ENCODE measurements at places on chromosomes 16 and 17.

DNA sequence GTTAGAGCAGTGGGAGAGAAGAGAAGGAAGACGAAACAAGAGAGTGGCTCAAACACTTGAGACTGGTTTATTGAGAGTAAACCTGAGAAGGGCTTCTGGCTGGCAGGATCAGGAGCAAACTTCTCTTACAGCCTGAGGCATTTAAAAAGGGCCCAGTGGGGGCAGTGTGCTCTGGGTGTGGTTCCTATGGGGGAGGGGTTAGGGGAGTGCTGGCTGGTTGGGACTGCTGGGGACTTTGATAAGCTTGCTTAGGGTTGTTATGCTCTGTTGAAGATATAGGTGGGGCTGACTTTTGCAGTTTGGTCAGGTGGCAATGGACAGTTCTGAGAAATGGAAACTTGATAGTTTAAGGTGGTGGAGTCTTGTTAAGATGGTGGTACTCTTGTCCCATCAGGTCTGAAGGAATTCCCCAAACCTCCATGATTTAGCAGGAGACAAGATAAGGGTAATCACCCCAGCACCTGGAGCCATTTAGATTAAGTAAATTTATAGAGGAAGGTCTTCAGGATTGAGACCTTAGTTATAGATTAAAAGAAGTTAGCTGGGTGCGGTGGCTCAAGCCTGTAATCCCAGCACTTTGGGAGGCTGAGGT lies 79.3 kb downstream of the EMP2 start:
- DNase-seq, result no peak

DNA sequence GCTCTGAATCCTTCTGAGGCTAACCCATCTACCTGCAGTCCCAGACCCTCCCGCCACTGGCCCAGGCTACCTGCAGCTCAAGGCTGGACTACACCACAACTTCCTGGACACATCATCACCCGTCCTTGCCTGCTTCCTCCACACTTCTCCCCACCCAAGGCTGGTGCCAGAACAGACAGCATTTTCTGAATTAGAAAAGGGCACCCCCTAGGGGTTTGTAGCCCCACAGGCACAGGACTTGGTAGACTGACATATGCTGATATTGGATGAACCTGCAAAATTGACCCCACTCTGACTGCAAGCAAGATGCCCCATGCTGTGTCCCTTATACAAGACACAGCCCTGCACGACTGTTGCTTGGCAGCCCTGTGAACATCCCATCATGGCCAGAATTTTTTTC lies 271.5 kb upstream of the C16orf82 start:
- peak; percentile 17 for DNase-seq

- DNase-seq, result no peak
These were observed 73.7 kb downstream of the C16orf95 start for GRCh38 chr16:87243478-87243877.

DNA sequence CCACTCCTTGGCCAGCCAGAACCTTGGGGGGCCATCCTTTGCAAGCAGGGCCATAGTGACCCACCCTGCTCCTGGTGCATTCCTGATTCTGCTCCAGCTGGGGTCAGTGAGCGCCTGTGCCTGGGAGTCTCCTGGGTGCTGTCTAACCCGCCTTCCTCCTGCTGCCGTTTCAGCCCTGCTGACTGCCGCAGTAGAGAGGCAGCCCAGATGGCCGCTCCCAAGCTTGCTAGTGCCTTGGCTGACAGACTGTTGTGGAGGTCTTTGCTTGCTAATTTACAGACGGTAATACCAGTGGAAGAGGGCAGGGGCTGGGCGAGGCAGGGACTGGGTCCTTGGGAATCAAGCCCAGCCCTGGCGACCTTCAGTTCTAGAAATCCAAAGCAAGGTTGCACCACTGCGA lies 99.6 kb downstream of the SOCS1 start:
- DNase-seq, result no peak

DNA sequence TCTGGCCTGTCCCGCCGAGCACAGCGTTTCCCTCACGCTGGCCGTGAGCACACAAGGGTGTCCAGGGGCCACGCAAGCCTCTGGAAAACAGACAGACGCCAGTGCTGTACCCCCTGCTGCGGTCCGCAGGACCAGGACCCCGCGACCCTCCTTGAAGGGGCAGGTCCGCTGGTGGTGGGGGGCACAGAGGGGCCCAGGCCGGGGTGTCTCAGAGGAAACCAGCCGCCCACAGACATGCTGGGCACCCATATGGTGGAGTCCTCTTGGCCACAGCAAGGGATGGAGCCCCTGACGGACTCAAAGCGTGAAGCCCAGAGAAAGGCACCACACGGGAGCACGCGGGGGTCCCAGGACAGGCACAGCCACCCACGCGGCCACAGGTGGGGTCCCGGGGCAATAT lies 34.4 kb downstream of the METRNL start:
- DNase-seq, result no peak

GRCh38 chr16:983044-984030 lies 1.8 kb downstream of the SOX8 start:
- DNase-seq, result no peak

- DNase-seq, result peak; percentile 96
These were observed at the start of gene INTS2 for GRCh38 chr17:61927208-61928100. Gene INTS2, minus strand, starts transcription at chr17:61927982. Its CDS starts 1,338 bp downstream, at chr17:61926644.

- DNase-seq, result no peak
These were observed 14.1 kb downstream of the CD7 start for GRCh38 chr17:82302991-82303943.

DNA sequence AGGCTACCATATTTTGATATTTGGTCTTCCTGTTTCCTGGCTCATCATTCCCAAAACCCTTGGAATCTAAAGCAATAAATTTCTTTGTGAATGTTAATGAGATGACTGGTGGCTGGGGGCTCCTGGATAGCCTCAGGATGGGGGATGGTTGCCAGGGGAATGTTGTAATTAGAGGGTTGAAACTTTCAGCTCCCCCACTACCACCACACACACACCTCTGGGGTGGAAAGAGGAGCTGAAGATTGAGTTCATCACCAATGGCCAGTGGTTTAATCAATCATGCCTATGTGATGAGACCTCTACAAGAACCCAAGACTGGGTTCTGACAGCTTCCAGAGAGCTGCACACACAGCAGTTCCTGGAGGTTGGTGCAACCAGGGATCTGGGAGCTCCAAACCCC lies 59.1 kb downstream of the HS3ST3A1 start:
- DNase-seq, result no peak

DNA sequence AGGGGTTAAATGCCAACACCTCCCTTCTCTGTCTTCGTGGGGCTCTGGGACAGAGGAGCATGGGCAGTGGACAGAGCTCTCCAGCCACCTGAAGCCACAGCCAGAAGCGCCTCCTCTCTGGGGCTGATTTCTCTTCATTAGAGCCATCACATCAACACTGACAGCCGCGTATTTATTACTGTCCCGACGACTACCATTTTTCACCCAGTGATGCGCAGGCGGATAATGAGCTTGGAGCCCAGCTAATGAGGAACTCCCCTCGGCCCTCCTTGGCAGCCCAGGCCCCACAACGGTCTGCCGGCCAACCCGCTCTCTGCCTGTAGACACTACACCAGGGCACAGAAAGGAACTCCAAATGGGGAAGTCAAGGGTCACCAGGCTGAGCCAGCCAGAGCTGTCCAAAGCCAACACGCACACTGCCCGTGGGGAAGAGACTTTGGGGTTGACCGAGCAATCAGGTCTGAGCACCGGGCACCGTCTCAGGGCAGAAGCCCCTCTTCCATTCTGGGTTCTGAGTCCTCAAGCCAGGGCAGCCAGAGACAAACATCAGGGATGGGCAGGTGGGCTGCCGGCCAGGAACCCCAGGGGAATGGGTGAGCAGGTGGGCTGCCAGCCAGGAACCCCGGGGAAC lies 13.2 kb downstream of the SDK2 start:
- DNase-seq, result no peak

DNA sequence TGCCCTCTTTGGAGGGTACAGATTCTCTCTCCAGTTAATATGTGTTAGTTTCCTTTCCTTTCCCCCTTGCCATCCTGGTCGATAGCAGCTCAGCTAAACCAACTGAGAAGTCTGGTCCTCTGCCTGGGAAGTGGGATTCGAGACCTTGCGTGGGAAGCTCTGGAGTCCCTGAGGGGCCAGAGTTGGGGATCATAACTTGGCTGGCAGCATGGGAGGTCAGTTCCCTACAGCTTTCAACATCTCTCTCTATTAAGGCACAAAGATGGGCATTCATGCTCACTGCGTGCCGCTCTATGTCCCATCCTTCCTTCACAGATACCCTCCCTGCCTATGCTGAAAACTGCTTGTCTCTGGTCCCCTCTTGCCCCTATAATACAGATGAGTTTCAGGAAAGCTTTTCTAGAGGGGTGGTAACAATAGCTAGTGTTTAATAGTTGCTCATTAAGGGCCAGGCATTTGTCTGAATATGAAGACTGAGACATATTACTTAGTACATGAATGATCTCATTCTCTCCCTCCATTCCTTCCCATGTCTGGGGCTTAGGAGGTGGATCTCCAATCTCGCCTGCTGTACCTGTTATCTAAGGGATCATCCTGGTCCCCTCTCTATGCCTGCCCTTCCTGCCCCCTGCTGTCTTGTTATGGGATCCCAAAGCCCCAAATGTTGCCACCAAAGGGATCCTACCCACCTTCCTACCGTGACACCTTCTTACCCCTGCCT lies 10.8 kb downstream of the THRA start:
- DNase-seq, result no peak

- DNase-seq, result no peak
These were observed 169.1 kb downstream of the XYLT1 start for GRCh38 chr16:17301593-17302135.

DNA sequence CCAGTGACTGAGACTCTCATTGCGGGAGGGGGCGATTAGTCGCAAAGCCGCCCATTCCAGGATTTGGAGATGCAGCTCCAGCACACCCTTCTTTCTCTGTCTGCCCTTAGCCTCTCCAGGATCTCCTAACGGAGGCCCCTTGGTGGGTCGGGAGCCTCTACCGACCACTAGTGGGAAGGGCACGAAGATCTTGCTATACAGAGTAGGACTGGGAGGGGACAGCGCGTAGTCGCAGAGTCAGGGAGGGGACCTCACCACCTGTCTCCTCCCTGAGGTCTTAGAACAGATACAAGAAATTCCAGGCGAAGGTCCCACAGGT lies 588 bp upstream of the SMTNL2 start:
- DNase-seq, result no peak

- no peak for DNase-seq
These were observed 13.8 kb downstream of the HEATR3 start for GRCh38 chr16:50079397-50080140.

GRCh38 chr16:82888591-82889001 lies 261.8 kb downstream of the CDH13 start:
- no peak for DNase-seq

DNA sequence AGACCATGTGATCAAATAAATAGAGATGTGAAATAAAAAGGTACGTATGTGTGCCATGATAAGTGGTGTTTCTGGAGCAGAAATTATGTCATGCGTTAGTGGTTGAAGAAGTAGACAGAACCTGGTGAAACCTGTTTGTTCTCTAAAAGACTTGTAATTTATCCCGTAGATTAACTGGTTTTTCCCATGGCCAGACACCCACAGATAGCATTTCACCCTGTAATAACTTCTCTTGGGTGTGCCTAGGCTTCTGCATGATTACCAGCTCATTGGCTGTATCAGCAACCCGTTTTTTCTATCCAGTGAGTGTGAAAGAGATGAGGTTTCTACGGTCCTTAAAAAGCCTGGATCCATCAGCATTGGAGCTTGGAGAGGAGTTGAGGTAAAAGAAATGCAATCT lies 471.3 kb downstream of the NPIPA7 start:
- no peak for DNase-seq

DNA sequence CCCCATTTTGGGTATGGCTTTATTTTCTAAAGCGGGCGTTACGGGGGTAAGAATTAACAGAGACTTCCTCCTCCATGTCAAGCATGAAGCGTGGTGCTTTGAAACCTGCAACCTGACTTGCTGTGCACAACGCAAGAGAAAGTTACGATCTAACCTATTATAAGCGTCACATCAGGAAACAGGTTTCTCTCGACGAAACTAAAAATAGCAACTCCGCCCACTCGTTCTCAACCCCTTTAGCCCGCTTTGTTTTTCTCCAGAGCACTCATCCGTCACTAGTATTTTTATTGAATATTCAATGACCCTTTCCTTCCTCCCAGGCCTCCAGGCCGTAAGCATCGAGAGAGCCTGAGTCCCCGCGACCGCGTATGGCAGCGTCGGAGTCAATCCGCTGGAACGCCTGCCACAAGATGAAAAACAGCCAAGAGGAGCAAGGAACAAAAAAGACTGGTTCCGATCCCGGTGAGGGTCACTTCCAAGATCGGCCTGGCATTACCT lies 555 bp downstream of the NUP88 start:
- peak; percentile 79 for DNase-seq

DNA sequence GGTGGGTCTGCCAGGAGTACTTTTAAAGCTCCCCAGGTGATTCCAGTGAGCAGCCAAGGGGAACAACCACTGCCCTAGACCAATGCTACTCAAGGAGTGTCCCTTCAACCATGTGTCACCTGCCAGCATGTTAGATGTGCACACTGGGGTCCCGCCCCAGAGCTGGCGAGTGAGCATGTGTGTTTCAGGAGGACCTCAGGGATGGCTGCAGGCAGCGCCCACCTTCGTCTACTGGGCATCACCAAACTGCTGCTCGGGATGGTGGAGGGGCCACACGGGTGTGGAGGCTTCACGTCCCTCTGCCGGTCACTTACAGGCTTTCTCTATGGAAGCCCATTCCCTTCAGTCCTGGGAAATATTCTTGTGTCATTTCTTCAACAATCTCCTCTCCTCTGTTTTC lies 29.0 kb upstream of the DOC2B start:
- no peak for DNase-seq

GRCh38 chr17:7222972-7223292 lies 3.2 kb downstream of the ACADVL start:
- DNase-seq, result no peak

DNA sequence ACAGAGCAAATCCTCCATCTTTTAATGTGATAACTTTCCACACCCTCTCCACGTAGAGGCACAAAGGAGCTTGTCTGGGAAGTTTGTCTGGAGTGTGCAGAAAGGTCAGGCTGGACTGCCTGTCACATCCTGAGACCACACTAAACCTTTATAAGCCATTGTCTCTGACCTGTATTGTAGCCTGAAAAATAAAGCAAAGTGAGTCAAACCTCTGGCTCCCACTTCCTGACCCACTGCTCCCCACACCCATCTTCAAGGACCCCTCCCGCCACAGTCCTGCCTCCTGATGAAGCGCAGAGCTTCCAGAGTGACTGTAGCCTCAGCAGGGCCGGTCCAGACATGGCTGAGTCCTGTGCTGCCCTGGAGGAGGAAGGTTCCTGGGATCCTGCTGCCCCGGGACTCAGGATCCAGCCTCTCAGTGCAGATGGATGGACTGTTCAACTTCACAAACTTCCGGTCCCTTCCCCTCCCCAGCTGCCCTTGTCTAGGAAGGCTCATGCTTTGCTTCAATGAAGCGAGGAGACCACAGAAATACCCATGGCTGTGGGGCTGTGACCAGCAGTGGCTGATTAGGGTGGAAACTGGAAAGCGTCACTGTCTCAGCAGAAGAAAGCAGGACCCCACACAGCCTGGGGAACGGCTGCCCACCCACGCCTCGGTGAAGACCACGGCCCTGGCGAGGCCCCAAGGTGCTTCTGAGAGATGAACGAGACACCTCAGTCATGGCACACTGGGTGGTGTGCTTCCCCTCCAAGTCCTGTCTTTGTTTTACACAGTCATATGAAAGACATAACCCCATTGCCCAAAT lies 30.9 kb upstream of the CLEC18B start:
- DNase-seq, result no peak

- DNase-seq, result no peak
These were observed 36.7 kb upstream of the CPNE2 start for GRCh38 chr16:57055671-57056070.

Measured in stimulated activated CD4-positive, alpha-beta T cell treated with anti-CD3 and anti-CD28 coated beads, Interleukin-4, amount 100 ng/mL, for 24 hours (primary cell).